ENCODE measurements at places on chromosomes 6 and 20.

DNA sequence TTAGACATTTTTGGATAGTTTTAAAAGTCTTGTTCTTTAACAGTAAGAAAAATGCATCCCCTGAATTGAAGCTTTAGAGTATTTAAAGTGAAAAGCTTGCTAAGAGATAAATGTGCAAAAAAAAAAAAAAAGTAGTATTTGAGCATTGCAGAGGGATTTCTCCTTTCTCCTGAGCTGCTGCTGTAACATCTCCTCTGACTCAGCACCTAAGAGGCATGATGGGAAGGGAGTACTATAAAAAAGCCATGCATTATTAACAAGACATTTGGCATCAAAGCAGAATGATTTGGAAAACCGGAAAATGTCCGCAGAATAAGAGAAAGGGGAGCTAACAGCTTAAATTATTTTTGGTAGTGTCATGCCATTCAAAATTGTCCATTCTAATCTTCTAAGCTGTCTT lies 27.9 kb downstream of the B4GALT5 start:
- DNase-seq = no peak

DNA sequence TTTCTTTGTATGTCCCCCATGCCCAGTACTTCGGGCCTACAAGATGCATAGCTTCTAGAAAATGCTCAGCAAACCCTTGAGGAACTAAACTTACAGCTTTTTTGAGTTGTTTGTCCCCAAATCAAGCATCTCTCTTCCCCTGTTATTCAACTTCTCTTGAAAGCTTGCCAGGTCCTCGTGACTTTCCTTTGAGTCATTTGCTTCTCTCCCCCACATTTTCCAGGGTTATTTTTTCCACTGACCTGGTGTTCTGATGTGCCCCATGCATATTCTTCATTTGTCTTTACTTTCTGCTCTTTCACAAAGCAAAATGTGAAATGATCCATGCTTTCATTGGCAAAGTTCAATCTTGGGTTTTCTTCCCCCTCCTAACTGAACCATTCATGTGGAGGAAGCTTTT lies 204.8 kb downstream of the TFAP2A start:
- no peak for DNase-seq

DNA sequence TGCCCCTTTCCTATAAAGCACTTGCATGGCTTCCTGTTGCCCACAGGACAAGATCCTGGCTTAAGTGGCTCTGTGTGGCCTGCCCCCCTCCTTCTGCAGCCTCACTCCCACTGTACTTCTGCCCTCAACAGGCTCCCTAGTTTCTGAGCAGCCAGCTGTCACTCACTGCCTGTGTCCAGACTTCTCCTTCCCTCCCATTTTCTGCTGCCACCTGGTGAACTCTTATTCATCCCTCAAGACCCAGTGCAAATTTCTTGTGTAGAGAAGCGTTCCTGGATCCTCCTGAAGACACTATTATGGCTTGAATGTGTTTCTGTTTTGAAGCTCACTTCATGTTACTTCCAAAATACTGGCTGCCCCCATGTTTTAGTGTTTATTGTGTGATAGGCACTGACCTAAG lies 26.5 kb downstream of the SNPH start:
- no peak for DNase-seq

GRCh38 chr6:45599053-45599452 lies 221.3 kb upstream of the SUPT3H start:
- DNase-seq = no peak

GRCh38 chr6:49549691-49550491 lies 577 bp upstream of the C6orf141 start:
- DNase-seq = no peak

GRCh38 chr6:159897603-159898002 lies 6.8 kb downstream of the MAS1 start:
- no peak for DNase-seq

GRCh38 chr6:116665464-116665863 lies 3.1 kb downstream of the ZUP1 start:
- DNase-seq = no peak

- peak; percentile 1 for DNase-seq
Observed at GRCh38 chr20:2387180-2387577, 6.5 kb downstream of the TGM6 start.

DNA sequence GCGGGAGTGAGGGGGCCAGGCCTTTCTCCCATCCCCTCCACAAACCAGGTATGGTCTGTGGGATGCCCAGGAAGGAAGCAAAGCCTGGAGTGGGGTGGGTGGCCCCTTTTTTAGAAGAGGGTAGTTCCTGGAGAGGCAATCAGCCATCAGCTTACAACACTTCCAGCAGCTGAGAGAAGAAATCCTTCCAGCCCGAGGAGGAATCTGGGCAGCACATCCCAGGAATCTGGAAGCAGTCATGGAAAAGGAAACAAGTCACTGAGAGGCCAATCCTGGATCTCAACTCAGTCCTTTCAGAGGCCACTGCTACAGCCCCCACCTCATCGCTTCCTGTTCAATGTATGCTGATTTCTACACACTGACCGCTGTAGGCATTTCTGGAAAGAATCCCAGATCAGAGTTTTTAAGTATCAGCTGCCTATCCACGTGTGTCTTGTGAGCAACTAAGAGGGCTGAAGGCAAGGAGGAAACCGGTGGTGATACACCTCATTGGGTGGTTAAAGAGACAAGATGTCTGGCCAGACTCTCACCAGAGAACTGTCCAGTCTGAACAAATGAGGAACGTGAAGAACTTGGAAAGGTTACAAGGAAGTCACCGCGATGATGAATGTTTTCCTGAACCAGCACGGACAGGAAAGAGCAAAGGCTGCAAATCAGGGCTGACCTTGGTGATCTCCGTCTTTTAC lies 92.9 kb upstream of the SHLD1 start:
- DNase-seq = no peak

DNA sequence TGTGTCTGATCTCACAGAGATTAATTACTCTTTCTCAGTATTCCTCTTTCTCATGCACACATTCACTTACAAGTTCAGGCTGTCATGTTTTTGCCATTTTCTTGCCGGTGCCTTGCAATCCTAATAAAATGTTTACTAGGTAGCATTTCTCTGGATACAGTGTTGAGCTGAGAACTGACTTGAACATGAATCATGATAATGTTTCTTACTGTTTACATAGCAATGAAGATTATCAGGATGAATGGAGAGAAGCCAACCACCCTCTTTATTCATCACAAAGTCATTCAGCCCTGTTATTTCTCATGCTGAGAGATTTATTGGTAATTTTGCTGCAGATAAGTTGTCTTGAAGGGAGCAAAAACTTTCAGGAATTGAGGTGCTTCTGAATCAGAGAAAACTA lies 185.5 kb upstream of the ECI2 start:
- DNase-seq = no peak

DNA sequence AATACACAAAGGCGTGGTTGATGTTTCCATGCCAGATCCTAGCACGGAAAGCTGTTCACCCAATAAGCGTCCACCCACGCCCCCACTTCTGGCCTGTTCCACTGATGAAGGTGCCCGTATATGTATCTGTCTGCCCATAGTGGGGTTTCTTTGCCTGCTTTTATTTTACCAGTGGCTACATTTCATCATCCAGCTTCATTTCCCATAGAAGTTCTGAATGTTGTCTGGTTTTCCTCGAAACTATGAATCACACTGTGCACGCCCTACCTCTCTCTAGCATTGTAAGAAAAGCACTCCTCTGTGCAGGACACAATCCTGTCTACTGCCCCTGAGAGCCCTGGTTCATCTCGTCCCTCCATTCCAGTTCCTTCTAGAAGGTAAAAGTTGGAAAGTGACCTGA lies 8.8 kb upstream of the CD93 start:
- DNase-seq = no peak

- no peak for DNase-seq
Observed at GRCh38 chr20:16821211-16822089, 73.3 kb downstream of the OTOR start.

GRCh38 chr6:170038251-170038650 lies 252.6 kb downstream of the DLL1 start:
- no peak for DNase-seq

DNA sequence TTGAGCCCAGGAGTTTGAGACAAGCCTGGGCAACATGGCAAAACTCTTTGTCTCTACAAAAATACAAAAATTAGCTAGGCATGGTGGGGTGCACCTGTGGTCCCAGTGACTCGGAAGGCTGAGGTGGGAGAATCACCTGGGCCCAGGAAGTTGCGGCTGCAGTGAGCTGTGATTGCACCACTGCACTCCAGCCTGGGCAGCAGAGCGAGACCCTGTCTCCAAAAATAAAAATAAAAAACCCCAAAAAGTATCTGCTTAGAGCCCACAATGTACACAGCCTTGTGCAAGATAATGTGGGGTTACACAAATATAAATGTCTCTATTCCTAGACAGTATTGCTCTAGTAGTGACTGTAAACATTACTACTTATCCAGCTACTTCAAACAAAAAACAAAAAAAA lies 5.9 kb downstream of the ESF1 start:
- no peak for DNase-seq

- DNase-seq = no peak
Observed at GRCh38 chr20:59690976-59691375, 86.6 kb downstream of the PHACTR3 start.

GRCh38 chr6:89311853-89312531 lies 3.1 kb downstream of the GABRR2 start:
- no peak for DNase-seq

DNA sequence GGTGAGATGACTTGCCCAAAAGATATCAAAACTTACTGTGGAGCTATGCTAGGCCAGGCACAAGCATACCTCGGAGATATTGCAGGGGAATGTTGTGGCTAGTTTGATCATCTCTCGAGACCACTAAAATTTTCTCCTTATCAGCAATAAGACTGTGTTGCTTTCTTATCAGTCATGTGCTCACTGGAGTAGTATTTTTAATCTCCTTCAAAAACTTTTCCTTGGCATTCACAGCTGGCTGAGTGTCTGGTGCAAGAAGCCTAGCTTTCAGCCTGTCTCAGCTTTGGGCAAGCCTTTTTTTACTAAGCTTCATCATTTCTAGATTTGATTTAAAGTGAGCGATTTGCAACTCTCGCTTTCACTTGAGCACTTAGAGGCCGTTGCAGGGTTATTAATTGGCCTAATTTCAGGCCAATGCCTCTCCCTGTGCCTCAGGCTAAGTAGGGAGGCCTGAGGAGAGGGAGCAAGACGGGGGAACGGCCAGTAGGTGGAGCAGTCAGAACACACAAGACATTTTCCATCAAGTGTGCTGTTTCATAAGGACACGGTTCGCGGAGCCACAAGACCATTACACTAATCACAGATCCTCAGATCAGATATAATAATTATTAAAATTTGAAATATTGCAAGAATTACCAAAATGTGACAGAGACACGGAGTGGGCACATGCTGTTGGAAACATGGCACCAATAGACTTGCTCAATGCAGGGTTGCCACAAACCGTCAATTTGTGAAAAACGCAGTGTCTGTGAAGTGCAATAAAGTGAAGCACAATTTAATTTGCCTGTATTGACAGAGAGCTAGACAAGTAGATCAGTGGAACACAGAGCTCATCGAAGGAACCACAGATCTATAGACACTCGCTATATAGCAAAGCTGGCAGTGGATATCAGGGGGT lies 106.8 kb upstream of the SIRPG start:
- peak; percentile 7 for DNase-seq

GRCh38 chr20:9989066-9989724 lies 45.6 kb upstream of the ANKEF1 start:
- no peak for DNase-seq

GRCh38 chr6:142737368-142738034 lies 207.5 kb downstream of the HIVEP2 start:
- peak; percentile 12 for DNase-seq

DNA sequence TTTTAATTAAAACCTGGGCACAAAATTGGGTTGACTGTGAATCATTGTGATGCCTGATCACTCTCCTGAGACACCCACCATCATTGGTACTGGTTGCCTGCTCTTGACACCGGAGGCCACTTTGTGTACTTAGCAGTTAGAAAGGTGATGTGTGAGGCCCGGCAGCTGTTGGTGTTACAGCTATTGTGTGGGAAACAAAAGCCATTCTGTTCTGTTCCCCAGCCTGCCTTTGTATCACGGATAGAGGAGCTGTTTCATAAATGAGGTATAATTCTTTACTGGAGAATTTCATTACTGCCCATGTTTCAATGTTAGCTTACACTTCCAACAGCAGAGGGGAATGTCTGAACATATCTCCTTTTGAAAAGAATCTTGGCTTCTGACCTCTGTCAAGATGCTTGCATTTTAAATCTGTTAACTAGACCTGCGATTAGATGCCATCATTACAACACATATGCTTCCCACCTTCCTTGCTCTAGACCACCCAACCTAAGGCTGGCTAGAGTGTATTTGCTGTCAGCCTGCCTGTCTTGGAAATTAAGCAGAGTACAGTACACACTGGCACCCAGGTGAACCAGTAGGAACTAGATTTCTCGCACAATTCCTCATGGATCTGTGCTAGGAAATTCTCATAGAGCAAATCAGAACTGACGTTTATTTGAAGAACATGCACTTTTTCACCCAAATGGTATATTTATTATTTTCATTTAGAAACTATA lies 142.4 kb upstream of the INSM1 start:
- DNase-seq = no peak

- DNase-seq = no peak
Observed at GRCh38 chr6:56655249-56655648, 12.6 kb upstream of the DST start.

- no peak for DNase-seq
Observed at GRCh38 chr6:5563086-5563485, 301.8 kb downstream of the FARS2 start.

DNA sequence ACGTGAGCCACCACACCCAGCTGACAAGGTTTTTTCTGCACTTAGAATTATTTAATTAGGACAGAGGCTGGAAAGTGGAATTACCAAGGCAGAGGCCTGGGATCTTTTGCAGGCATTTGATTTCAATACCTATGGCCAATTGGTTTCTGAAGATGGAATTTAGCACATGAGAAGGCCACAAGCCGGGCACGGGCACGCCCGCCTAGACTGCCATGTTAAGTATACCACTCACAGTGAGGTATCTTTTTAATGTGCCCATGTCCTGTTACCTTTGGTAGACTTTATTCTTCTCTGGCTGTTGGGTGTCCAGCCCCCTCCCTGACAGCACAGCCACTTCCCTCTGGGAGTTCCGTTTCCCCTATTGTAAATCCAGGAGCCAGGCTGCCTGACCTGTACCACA lies 18.0 kb upstream of the TAF8 start:
- no peak for DNase-seq

DNA sequence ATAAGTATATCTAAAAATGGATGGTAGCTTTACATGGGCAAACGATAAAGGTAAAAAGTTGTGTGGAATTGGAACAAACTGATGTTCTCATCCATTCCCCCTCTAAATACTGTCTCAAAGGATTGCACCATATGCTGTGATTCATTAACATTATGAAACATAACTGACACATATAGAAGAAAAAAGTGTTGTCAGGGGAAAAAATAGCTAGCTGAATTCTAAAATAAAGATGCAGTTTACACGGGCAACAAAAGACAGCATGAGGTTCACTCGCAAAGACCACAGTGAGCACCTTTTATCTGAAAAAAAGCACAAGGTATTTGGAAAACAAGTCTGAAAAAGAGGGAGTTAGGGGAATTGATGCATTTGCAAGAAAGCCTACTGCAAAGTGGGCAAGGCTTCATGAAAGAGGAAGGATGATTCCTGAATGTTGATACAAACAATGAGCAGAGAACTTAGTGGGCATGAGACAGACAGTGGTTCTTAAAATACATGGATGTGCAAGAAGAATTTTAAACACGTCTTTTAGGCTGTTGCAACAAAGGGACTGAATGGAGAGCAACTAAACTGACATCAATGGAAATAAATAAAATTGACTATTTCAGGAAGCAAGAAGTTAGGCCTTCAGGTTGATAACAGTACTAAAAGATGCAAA lies 280.9 kb downstream of the KIF16B start:
- DNase-seq = no peak

All from NCI-H2107 (cell line).